ENCODE measurements at places on chromosomes 5 and 9.
A peak's percentile ranks its signal among the peaks of the same experiment; 100 is the strongest.

DNA sequence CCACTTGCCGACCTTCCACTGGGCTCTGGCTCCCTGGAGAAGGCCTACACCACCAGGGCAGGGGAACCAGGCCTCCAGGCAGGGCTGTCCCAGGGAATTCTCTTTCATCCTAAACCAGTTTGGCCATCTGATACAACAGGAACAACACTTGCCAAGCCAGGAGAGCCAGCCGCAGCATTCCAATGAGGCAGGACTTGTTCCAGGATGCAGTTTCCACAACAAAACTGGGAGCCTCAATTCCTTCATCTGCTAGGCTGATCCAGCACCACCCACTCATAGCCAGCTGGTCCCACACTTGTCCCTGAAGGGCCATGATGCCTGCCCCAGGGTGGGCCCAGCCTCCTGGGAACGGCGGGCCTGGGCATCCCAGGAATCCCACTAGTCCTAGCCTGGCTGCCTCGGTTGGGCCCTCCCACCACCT, 26.0 kb downstream of the BICD2 start:
- no peak for DNase-seq

- DNase-seq: no peak
Observed at GRCh38 chr5:140205216-140205615, 30.2 kb downstream of the CYSTM1 start.

DNA sequence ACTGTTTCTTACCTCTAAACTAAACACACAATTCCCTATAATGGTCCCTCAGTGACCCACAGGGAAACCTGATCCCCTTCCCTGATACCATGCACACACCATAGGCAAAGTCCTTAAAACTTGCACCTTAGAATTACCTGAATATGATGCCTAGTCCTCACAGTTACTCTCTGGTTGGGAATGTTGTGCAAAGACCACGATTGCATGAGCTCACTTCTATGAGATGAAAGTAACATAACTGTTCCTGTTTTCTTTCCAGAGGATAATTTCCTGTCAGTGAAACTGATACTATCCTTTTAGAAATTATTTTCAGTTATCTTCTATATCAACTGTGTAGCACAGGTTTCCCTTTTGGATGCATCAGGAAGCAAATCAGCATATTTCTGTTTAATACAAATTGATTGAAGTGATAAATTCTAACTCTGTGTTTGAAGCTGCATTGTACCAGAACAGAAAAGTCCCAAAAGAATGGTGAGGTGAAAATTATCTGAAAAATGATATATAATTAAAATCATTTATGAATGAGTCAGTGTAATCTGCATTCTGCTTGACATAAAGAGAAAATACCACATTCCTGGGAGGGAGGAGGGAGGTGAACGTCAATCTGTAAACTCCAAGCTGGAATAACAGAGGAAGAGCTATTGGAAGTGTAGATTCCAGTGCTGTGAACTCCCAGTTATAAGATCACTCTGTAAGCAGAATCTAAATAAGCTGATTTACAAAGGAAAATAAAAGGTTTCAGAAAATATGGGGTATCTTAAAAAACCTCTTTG, 51.2 kb upstream of the TNFAIP8 start:
- DNase-seq: no peak

- DNase-seq: no peak
Observed at GRCh38 chr5:165497707-165498106, 1992.3 kb downstream of the MAT2B start.

DNA sequence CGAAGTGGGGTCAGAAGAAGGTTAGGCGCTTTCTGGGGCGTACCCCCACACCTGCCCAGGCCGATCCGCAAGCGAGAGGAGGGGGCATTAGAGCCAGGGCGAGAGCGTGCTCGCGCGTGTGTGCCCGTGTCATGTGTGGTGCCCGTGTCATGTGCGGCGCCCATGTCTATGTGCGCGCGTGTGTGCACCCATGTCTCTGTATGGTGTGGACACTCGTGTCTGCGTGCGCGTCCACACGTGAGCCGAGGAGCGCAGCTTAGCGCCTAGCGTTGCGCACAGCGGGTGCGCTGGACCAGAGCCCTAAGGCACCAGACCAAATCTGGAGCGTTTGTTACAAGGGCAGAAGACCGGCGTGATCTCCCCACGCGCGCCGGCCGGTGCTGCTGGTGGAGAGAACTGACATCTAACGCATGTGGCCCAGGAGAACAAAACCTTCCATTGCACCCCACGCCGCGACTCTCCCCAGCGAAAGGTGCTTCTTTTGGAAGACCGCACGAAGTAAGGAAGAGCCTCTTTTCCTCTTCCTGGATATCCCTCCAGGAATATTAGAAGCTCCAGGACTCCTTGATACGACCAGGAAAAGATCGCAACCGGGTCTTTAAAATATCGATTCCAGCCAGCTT, 644 bp downstream of the NIM1K start:
- no peak for DNase-seq

- peak; percentile 40 for DNase-seq
Observed at GRCh38 chr5:140402258-140403074, 833 bp downstream of the ANKHD1 start.

- DNase-seq: no peak
Observed at GRCh38 chr9:111106202-111106601, 67.9 kb upstream of the LPAR1 start.

GRCh38 chr5:175609526-175609925, 48.3 kb upstream of the HRH2 start:
- DNase-seq: no peak

DNA sequence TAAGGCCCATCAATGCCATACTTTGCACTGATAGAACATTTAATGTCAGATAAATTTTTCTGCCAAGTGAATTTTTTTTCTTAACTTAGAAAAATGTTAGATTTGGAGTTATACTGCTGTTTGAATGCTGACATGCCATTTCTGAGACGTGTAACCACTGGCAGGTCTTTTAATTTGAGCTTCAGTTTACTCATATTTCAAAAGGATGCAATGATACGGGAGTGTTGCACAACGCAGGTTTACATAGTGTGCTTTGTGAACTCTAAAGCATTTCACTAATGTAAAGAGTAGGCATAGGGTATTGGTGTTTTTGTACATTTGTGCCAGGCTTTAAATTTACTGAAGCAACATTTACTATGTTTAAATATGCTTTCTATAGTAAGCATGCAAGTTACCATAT, 4.2 kb downstream of the ZBTB43 start:
- no peak for DNase-seq

- DNase-seq: no peak
Observed at GRCh38 chr5:143695941-143696340, 116.0 kb upstream of the HMHB1 start.

DNA sequence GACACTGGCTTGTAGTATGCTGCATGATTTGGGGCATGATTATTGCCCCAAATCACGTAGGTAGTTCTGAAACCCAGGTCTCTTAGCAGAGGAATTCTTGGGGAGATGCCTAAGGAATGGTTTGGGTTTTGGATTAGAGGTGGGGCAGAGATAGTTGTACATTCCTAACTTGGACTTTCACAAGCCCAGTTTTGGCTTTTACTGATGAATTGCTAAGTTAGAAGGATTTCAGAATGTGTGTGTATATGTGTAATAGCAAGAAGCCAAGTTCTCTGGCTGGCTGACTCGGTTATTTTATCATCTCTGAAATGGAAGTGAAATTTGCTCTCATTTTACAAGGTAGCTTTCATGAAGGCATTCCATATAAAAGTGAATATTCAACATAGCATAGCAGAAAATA, 23.8 kb upstream of the ZNF131 start:
- DNase-seq: no peak

DNA sequence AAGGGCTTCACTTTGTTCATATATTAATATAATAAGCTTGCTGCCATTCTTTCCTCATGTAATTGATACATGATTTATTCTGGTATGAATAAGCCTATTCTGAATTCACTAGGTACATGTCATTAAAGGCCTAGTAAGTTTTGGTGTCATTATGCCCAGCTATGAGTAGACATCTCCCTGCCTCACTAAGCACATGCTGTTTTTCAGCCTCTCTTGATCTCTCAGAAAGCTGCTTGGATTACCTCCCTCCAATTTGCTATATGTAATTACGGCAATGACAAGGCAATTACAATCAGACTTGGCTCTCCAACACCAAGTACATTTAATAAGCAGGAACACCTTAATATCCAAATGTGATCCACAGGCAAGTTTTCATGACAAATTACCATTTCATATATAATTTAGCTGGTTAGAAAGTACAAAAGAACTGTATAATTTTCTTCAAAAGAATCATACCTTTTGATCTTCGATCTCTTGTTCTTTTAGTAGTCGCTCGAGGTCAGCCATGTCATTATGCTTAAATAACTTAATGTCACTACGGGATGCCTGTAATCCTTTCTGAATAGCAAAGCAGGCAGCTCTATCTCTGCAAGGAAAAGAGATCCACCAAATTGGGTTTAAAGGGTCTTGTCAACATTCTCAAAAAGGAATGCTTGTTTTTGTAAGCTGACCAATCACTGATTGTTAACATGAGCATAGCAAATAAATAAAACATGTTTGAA, 56.3 kb downstream of the SPTLC1 start:
- DNase-seq: no peak

DNA sequence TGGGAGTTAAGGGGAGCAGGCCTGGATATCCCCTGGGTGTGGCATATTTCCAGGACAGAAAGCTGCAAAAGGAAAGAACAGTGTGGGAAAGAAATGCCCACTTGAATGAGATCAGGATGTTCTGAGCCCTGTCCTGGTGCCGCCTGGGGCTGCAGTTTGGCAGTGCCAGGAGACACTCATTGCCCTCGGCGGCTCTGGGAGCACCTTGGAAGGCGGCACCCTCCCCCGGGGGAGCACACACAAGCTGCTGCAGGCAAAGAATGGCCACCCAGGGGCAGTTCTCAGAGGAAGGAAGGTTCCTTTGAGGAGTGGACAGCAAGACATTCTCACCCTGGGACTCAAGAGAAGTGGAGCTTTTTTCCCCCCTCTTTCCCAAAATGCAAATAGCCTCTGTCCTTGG, 305.3 kb downstream of the NTRK2 start:
- no peak for DNase-seq

- no peak for DNase-seq
Observed at GRCh38 chr9:19133549-19134345, 6.5 kb upstream of the PLIN2 start.

DNA sequence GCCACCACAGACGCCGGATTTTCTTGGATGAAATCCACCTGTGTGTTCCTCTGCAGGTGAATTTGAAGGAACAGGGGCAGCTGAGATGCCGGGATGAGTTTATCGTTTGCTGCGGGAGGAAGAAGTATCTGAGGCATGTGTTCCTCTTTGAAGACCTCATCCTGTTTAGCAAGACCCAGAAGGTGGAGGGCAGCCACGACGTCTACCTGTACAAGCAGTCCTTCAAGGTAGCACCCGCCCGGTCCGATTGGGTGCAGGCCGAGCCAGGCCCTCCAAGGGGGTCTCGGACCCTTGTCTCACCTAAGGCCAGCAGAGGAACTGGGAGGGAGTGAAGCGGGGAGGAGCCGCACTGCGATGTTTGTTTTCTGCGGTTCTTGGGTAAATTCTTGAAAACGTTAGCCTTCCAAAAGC, 18.4 kb upstream of the LRRC14B start:
- DNase-seq: no peak

DNA sequence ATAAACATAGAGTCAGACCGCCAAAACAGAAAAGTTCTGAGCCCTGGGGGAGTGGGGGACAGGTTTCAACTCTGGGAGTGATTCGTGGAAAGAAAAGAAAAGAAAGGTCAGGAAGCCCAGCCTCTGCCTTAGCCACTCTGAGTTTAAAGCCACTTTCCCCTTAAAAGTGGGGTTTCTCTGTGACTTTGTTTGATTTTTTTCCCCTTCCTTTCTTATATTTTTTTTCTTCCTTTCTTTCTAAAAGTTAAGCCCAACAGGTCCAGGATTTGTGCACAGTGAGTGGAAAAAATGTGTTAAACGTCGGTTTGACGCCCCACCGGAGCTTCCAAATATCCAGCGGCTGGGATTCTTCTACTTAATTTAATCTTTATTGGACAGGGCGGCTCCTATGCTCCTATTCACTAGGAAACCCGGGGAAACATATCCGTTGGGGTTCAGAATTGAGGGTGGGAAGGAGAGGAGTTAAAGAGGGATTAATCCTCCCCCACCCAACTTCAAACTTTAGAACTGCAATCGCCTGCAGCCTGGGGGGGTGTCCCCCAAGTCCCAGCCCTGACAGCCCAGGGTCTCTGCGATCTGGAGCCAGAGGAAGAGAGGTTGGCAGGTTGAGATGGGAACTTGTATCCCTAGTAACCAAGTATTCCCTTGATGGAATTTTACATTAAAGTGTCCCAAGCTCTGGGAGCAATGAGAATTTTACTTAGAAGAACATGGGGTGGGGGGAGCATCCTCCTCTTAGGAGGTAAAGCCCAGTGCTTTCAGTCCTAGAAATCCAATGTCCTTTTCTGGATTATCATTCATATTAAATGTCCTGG, 6.3 kb downstream of the NR2F1-AS1 start:
- no peak for DNase-seq

GRCh38 chr9:101787891-101788290, 49.4 kb upstream of the GRIN3A start:
- DNase-seq: no peak

GRCh38 chr9:114389612-114390368, 2.0 kb upstream of the AKNA start:
- no peak for DNase-seq

GRCh38 chr5:73189871-73190376, 16.9 kb downstream of the TMEM174 start:
- no peak for DNase-seq

- DNase-seq: no peak
Observed at GRCh38 chr5:122723606-122724352, 51.1 kb upstream of the SNX2 start.

DNA sequence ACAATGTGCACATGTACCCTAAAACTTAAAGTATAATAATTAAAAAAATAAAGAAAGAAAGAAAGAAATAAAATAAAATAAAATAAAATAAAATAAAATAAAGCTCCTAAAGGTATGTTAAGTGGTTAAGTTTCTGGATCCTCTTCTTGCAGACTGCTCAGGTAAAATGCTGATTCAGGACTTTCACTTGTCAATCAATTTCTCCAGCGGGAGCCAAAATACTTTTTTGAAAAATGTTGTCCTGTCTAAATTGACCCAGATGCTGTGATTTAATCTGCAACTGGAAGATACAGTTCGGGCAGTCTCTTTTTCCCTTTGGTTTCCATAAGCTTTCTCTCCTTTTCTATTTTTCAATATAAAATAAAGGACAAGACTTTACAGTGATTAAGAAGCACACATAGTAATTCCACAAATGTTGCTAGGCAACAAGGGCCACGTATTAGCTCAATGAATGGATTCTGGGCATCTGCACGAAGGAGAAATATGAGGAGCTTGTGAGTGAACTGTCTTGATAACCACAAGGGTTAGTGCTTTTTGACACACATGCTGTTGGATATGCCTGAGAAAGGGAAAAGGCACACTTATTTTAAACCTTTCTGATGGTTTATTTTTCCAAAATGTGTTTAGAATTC, 38.6 kb downstream of the HTR4 start:
- no peak for DNase-seq

- no peak for DNase-seq
Observed at GRCh38 chr9:120564589-120564988, 15.4 kb downstream of the CDK5RAP2 start.

- no peak for DNase-seq
Observed at GRCh38 chr5:88825584-88826315, 57.2 kb downstream of the MEF2C start.

- DNase-seq: no peak
Observed at GRCh38 chr9:108681851-108682590, 173.8 kb downstream of the ACTL7B start.
